ENCODE measurements at places on chromosomes 12 and 14. TPM values are rescaled to one million over a fixed set of nuclear protein-coding genes. Genes with fewer than 3 reads are reported as not detected.

Gene DLGAP5
- polyA plus RNA-seq: 8.3 TPM

Gene RPGRIP1
- polyA plus RNA-seq: 1.2 TPM

GRCh38 chr14:63470962-63471793 is 72.0 kb downstream of the PPP2R5E start:
- DNase-seq: no peak

- DNase-seq: no peak
Measured at GRCh38 chr12:130482448-130482847, 144.8 kb downstream of the PIWIL1 start.

GRCh38 chr12:47885012-47885501 is 19.7 kb downstream of the VDR start:
- no peak for DNase-seq

Gene CCDC177
- not detected for polyA plus RNA-seq

DNA sequence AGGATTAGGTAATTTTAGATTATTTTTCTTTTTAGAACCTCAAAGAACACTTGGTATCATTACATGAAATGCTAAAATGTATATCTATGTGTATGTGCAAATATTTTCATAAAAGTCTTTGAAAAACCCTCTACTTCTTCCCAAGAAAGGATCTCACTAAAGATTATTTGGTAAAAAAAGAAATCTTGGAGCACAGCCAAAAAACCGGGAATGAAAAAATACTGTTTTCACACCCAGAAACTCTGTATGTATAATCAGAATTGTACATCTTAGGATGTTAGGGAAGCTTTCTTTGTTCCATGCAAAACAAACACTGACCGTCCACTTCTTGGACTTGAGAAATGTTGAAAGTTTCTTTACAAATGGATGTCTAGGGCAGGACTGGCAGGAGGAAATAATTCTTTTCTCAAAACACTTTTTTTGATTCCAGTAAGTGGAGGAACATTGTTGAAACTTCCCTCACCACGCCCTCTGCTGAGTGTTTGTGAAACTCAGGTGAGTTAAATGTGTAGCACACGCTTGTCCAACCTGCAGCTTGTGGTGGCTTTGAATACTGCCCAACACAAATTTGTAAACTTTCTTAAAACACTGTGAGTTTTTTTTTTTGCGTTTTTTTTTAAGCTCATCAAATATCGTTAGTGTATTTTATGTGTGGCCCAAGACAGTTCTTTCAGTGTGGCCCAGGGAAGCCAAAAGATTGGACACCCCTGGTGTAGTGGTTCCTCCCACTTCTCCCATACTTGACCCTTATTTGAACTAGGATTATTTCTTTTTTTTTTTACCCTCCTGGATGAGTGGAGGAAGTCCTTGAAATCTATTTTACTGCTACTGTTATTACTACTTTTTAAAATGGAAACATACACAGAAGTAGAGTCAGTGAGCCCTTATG is 26.6 kb downstream of the FBXO34 start:
- DNase-seq: no peak

Measured in hindlimb muscle (tissue), 1 donor.